Substantia nigra (tissue), 51 donors: ENCODE measurements at places on chromosomes 1 and 21.

DNA sequence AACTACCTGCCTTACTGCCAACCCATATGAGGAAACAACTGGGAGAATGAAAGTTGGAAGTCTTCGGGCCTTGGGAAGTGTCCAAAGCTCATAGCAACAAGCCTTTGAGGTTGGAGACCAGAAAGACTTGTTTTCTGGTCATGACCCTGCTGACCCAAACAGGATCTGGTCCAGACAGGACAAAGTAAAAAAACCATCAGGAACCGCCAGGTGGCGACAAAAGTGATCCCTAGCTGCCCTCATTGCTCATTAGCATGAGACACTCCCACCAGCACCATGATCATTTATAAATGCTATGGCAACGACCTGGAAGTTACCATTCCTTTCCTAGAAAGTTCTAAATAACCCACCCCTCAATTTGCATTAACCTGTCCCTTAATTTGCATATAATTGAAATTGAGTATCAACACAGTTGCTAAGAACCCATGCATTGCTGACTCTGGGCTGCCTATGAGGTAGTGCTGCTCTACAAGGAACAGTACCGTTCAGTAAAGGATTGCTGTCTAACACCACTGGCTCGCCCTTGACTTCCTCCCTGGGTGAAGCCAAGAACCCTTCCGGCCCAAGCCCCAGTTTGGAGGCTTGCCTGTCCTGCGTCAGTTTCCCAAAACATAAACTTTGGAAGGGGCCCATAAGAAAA is 89.0 kb downstream of the URB2 start:
- no peak for DNase-seq

DNA sequence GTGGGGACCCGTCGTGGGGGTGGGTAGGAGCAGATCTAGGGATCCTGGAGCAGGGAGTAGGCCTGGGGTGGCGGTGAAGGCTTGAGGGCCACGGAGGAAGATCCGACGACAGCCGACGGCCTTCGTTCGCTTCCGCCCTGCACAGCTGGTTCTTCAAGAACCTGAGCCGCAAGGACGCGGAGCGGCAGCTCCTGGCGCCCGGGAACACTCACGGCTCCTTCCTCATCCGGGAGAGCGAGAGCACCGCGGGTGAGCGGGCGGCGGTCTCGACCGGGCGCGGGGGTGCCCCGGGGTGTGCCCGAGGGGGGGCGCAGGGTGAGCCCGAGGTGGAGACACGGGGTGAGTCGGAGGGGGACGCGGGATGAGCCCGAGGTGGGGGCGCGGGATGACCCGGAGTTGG is 16.5 kb upstream of the HDAC1 start:
- no peak for DNase-seq

DNA sequence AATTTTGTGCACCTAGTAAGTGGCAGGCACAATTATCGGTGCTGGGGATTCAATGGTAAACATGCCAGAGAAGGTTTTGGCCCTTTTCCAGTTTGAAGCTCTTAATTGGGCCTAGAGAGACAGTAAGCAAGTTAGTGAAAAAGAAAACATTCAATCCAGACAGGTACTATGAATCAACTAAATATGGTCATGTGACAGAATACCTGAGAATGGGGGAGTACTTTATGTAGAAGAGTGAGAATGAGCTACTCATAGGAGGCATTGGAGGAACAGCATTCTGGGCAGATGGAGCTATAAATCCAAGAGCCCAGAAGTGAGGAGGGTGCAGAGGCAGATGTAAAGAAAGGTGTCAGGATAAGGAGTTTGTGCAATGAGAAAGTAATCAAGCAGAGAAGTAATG is 1017.9 kb downstream of the ADGRL2 start:
- no peak for DNase-seq

- no peak for DNase-seq
Observed at GRCh38 chr1:56092684-56093570, 486.4 kb downstream of the PLPP3 start.

GRCh38 chr21:42107177-42107880 is 36.2 kb downstream of the UMODL1 start:
- no peak for DNase-seq
